T-cell (primary cell): ENCODE measurements at places on chromosomes 2 and 18. TPM values are rescaled to one million over a fixed set of nuclear protein-coding genes. Genes with fewer than 3 reads are reported as not detected.

Gene POTEI
- not detected for total RNA-seq

- H3K27ac ChIP-seq = no peak overlapping the region
- H3K27me3 ChIP-seq = no peaks in the 10 kb centered on the region
- DNase-seq = no peak
Observed at GRCh38 chr2:139394801-139395200, 614.6 kb upstream of the NXPH2 start.

DNA sequence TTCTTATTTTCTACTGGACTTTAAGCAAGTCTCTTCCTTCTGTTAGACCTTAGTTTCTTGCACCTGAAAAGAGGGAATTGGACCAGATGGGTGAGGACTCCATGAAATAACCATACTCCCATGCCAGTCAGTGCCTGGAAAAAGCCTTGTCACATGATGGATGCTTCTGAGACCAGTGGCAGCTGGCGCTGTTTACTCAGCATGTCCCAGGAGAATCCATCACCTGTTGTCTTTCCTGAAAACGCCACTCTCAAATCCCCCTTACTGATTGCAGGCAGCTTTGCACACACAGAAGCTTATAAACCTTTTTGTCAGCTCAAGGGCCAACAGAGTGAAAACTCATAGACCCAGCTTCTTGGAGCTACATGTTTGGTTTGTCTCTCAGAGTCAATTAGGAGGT is 117.6 kb downstream of the POLE4 start:
- DNase-seq = no peak
- no peaks in the 10 kb centered on the region for H3K27me3 ChIP-seq
- no peaks in the 10 kb centered on the region for H3K36me3 ChIP-seq
- H3K27ac ChIP-seq = no peak overlapping the region
- no peak overlapping the region for H3K4me3 ChIP-seq
- H3K4me1 ChIP-seq = no peaks in the 10 kb centered on the region

DNA sequence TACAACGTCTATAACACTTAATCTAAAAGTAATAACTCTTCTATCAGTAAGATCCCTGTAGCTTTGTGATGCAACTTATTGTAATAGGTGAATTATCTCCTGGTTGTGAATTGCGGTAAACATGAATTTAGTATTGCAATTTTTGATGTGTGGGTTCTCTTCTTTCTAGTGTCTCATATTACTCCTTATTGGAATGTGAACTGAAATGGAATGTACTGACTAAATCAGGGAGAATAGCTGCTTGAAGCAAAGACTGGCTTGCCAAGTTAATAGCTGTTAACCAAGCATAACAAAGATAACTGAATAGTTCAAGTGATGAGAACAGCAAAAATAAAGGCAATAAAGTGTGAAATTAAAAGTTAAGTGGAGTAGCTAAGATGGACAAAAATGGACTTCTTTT is 60.5 kb upstream of the TFPI start:
- H3K27me3 ChIP-seq = no peaks in the 10 kb centered on the region
- H3K4me3 ChIP-seq = no peak overlapping the region
- no peak overlapping the region for H3K27ac ChIP-seq
- no peak for DNase-seq
- H3K4me1 ChIP-seq = no peaks in the 10 kb centered on the region
- no peaks in the 10 kb centered on the region for H3K36me3 ChIP-seq

Gene KIF1A
- total RNA-seq = not detected

Gene DYSF
- 0.56 TPM for total RNA-seq

Gene TFPI
- 1.0 TPM for total RNA-seq

Gene METTL4
- total RNA-seq = 27.7 TPM
